ENCODE measurements at places on chromosomes 3 and 15. TPM values are rescaled to one million over a fixed set of nuclear protein-coding genes. Genes with fewer than 3 reads are reported as not detected.

The B3GALNT1 gene
- 152 TPM for total RNA-seq

The GMNC gene
- 0.41 TPM for total RNA-seq

The UCN2 gene
- total RNA-seq = not detected

The CIDEC gene
- total RNA-seq = not detected

The RPS17 gene
- 1,382 TPM for total RNA-seq

The DLEC1 gene
- total RNA-seq = 0.41 TPM

The ONECUT1 gene
- not detected for total RNA-seq

The CEMIP gene
- total RNA-seq = 3.7 TPM

The SEMA7A gene
- total RNA-seq = 21.6 TPM

The COLQ gene
- 1.6 TPM for total RNA-seq

The PRR20G gene
- not detected for total RNA-seq

The KLHL6 gene
- 0.41 TPM for total RNA-seq

The RFT1 gene
- 6.1 TPM for total RNA-seq

The PLA2G4F gene
- total RNA-seq = not detected

The SPINT1 gene
- total RNA-seq = 1.6 TPM

The SMAD6 gene
- total RNA-seq = 2.4 TPM

The CCR3 gene
- total RNA-seq = not detected

The RASGRP1 gene
- total RNA-seq = 11.0 TPM

The RPL4 gene
- 1,621 TPM for total RNA-seq

The AGBL1 gene
- 1.2 TPM for total RNA-seq

The SPATA12 gene
- not detected for total RNA-seq

The UMPS gene
- 54.2 TPM for total RNA-seq

The GOLGA8S gene
- total RNA-seq = not detected

The LSM3 gene
- 13.5 TPM for total RNA-seq

The BNC1 gene
- 0.41 TPM for total RNA-seq

The RARRES1 gene
- total RNA-seq = 4.5 TPM

The TMEM40 gene
- total RNA-seq = not detected

The C3orf22 gene
- total RNA-seq = not detected

The RYR3 gene
- total RNA-seq = 21.2 TPM

The CD276 gene
- 24.9 TPM for total RNA-seq

The IQSEC1 gene
- total RNA-seq = 14.3 TPM

The ZMYND10 gene
- total RNA-seq = 3.7 TPM
